ENCODE measurements at places on chromosomes 3 and 15. TPM values are rescaled to one million over a fixed set of nuclear protein-coding genes. Genes with fewer than 3 reads are reported as not detected.

GRIP2 gene
- polyA plus RNA-seq = 0.34 TPM

ZNF80 gene
- polyA plus RNA-seq = 0.03 TPM

CASR gene
- polyA plus RNA-seq = not detected

CSTA gene
- polyA plus RNA-seq = 1.8 TPM

CCR8 gene
- 0.09 TPM for polyA plus RNA-seq

Measured in small intestine (tissue), 16 donors.